Fibroblast of skin of left biceps (primary cell): ENCODE measurements at places on chromosomes 3 and 15.

DNA sequence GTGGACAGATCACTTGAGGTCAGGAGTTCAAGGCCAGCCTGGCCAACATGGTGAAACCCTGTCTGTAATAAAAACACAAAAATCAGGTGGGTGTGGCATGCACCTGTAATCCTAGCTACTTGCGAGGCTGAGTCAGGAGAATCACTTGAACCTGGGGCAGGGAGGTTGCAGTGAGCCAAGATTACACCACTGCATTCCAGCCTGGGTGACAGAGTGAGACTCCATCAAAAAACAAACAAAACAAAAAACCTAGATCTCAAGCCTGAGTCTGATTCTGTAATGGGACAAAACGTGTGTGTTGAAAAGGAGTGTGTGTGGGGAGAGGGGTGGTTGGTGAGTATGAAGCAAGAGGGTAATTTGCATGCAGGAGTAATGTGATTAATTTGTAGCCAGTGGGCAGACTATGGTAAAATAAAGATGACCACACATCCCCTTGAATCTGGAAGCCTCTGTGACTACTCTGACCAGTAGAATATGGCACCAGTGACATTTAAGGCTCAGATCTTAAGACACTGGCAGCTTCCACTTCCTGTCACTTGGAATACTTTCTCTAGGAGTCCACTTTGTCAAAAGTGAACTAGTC is 18.4 kb upstream of the OPA1 start:
- DNase-seq, result no peak

DNA sequence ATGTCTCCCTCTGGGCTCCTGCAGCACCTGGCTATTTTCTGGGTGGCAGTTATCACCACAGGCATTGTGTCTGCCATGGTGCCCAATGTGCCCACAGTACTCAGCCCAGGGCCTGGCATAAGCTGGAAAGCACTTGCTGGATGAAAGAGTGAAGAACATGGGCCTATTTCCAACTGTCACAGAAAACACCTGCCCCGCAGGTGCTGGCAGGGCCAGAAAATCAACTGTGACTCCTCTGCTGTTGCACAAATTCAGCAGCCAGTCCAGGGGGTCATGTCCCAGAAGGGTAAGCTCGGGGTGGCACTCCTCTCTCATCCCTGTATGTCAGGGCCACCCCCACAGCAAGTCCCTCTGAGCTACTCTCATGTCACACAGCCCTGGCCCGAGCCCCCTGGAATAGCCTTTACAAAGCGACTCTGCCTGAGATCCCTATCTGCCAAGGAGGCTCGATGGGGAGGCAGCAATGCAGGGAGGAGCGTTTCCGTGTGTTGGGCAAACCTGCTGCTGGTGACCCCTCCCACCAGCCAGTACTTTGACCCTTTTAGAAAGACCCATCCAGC is 16.9 kb downstream of the ITIH3 start:
- no peak for DNase-seq

DNA sequence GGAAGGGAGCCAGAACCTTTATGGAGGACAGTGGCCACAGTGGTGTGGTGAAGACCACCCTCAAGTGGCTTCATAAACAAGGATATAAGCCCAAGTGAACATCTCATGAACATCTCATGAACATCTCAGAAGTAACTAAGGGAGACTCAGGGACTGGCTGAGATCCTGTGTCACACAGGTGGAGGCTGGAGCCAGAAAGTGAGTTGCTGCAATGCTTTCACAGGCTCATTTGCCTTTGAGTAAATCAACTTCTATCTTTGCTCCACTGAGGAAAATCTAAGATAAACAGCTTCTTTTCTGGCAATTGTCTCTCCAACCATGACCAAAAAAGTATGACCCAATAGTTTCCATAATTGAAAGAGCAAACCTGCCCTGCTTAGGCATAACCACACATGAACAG is 152.9 kb downstream of the CADPS start:
- DNase-seq, result no peak

DNA sequence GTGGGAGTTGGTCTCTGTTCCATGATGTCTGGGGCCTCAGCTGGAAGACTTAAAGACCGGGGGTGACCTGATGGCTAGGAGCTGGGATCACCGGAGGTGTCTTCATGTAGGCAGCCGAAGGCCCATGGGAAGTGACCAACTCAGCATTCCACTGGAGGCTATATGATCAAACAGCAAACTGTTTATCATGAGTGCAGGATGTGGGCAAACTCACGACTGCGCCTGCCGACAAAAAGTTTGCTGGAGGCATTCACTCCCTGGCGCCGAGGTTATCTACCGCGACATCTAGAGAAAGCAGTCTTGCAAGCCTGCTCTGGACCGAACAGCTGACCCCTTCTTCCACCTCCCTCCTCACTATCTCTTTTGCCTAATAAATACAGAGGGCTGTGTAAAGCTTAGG is 62.7 kb upstream of the NR2C2 start:
- no peak for DNase-seq

- no peak for DNase-seq
Observed at GRCh38 chr15:100565591-100565990, 36.4 kb downstream of the LINS1 start.

DNA sequence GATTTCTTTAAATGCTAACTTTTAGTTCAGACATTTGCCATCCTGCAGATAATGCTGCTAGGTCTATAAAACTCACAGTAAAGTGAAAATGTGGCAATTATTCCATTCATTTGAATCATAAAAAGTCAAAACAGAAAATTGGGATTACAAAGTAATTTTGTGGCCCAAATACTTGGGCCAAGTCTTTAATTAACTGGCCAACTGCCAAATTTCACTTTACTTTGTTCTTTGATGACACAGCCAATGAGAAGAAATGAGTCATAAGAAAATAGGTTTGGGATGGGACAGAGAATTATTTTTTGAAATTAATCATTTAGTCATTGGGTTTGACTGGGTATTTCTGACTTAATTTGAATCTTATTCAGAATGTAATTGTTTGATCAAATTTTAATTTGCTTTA is 89.8 kb upstream of the SLC2A2 start:
- DNase-seq, result no peak

DNA sequence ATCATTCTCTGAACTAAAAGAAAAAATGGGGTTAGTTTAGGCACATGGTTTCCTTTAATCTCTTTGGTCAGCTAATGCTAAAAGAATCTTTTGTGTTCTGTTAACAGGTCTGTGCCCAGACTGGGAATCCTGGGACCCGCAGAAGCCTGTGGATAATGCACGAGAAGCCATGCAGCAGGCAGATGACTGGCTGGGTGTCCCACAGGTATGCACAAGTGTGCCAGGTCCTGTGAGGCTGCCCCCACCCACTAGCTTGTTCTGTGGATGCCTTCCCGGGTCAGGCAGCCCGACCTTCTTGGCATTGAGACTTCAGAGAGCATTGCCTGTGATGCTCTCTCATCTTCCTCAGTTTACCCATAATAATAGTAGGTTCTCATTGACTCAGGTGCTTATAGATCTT is 70.4 kb downstream of the FLNB start:
- no peak for DNase-seq

DNA sequence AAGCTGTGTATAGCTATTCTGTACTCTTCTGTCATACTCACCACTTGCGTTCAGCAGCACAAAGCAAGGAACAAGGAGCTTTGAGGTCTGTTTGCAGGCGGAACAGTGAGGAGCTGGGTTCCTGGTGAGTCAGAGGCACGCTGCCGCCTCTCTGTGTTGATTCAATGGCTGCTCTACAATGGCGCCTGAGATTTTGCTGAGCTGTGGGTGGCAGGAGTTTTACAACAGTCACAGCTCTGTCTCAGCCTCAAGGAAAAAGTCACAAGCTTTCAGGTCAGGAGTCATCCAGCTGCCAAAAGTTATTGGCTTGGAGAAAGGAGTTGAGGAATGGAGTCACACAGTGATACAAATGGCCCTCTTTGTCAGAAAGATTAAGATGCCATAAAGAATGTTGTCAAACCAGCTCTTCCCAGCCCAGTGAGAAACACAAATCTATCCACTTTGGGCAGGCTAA is 98.1 kb downstream of the SSR3 start:
- DNase-seq, result no peak

DNA sequence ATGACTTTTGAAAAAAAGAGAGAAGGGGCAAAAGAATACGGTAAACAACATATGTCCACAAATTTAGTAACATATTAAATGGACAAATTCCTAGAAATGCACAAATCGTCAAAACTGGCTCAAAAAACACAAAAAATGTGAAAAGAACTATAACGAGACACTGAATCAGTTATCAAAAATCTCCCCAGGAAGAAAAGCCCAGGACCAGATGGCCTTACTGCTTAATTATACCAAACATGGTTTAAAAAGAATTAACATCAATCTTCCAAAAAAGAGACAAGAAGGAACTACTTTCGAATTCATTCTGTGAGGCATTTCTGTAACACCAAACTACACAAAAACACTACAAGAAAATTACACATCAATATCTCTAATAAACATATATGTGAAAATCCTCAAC is 117.4 kb downstream of the STAG1 start:
- no peak for DNase-seq

- no peak for DNase-seq
Observed at GRCh38 chr3:14392231-14392630, 10.2 kb upstream of the SLC6A6 start.

DNA sequence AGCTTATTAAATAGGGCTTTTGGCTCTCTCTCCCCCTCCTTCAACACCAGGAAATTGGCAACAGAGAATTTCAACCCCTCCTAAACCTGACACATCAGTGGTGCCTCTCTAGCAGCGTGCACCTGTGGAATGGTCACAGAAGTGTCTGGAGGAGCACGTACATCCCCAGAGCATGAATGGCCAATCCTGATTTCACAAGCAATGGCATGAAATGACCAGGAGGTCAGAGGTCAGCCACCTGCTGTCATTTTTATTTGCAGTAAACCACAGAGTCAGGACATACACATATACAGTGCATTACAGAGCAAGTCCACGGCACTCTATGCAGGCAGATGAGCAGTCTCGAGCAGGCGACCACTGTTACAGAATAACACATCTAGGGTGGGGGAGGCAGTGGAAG is 25.1 kb upstream of the ETV5 start:
- DNase-seq, result no peak

DNA sequence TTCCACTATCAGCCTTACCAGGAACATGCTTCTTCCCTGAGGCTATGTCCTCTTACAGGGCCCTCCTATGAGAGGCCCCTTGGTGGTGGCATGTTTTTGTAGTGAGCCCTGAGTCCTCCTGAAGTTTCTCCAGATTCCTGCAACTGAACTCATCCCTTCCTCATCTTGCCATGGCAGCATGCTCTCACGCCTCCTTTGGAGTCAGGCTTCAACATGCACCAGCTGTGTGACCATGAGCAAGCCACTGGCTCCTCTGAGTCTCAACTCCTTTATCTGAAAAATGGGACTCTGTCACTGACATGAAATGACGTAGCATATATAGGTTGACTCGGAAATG is 216.3 kb upstream of the TLE3 start:
- no peak for DNase-seq
